ENCODE measurements at places on chromosomes 7 and 10. TPM values are rescaled to one million over a fixed set of nuclear protein-coding genes. Genes with fewer than 3 reads are reported as not detected.

The UPF2 gene
- total RNA-seq = 21.0 TPM

The VAX1 gene
- not detected for total RNA-seq

The LIPM gene
- not detected for total RNA-seq

The GSDME gene
- 9.9 TPM for total RNA-seq

The AGR3 gene
- total RNA-seq = not detected

The TECPR1 gene
- total RNA-seq = 25.1 TPM

The CFAP69 gene
- total RNA-seq = 3.6 TPM

The DGKB gene
- 1.1 TPM for total RNA-seq

The NEUROD6 gene
- not detected for total RNA-seq

The CCDC3 gene
- total RNA-seq = 24.6 TPM

The TLL2 gene
- 5.2 TPM for total RNA-seq

The MBLAC1 gene
- 3.0 TPM for total RNA-seq

The JAZF1 gene
- 19.9 TPM for total RNA-seq

The OR2A42 gene
- not detected for total RNA-seq

The LIMK1 gene
- 13.5 TPM for total RNA-seq

The ZNF853 gene
- 15.7 TPM for total RNA-seq

The PKD2L1 gene
- not detected for total RNA-seq

The MKI67 gene
- 0.45 TPM for total RNA-seq

The ACHE gene
- total RNA-seq = 32.5 TPM

The GJC3 gene
- total RNA-seq = not detected

The TUBB8 gene
- total RNA-seq = 0.11 TPM

The TNPO3 gene
- 23.0 TPM for total RNA-seq

The PDGFA gene
- 44.3 TPM for total RNA-seq

The ATP6V0E2 gene
- total RNA-seq = 99.2 TPM

The IFIT2 gene
- total RNA-seq = 7.7 TPM

The IQCE gene
- total RNA-seq = 15.2 TPM

The CHAT gene
- total RNA-seq = not detected

The PDK4 gene
- total RNA-seq = 121 TPM

The CXCL12 gene
- 102 TPM for total RNA-seq

The TUBAL3 gene
- total RNA-seq = 1.0 TPM

The COL13A1 gene
- 12.4 TPM for total RNA-seq
